ENCODE measurements at places on chromosomes 12 and 14. TPM values are rescaled to one million over a fixed set of nuclear protein-coding genes. Genes with fewer than 3 reads are reported as not detected.
A peak's percentile ranks its signal among the peaks of the same experiment; 100 is the strongest.

GRCh38 chr14:34233619-34234018 is 228.4 kb downstream of the SPTSSA start:
- no peaks in the 10 kb centered on the region for H3K36me3 ChIP-seq
- no peaks in the 10 kb centered on the region for H3K27me3 ChIP-seq
- H3K27ac ChIP-seq, result no peak overlapping the region
- no peak for DNase-seq

- peaks cover 12% of the 10 kb centered on the region for H3K36me3 ChIP-seq
- no peaks in the 10 kb centered on the region for H3K4me1 ChIP-seq
- H3K4me3 ChIP-seq, result no peak overlapping the region
- no peak for DNase-seq
- H3K27ac ChIP-seq, result no peak overlapping the region
Measured at GRCh38 chr12:113165521-113166450, 16.3 kb downstream of the CFAP73 start.

DNA sequence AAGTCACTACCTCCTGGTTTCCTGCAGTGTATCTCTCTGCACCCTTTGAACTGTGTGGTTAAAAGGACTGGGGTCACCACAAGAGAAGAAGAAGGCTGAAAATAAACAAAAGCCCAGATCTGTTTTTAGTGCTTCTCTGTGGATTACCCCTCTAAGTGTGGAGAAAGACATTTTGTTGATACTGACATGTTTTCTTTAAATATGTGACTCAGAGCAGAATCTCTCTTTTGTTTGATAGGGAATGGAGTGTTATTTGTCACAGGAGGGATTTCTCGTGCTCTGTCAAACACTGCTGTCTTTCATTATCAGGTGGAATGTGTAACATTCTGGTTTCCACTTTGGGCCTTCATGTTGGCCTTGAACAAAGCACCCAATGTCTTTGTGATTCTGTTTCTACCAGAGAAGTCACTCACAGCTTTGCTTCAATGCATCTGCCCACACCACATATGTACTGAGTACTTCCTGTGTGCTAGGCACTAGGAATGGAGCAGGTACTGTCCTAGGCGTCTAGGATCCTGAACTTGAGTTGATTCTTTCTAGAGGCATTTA is 82.1 kb downstream of the PLXNC1 start:
- H3K27ac ChIP-seq, result peak overlapping the region; percentile 47
- H3K36me3 ChIP-seq, result peaks cover 7% of the 10 kb centered on the region
- H3K4me1 ChIP-seq, result peaks cover 7% of the 10 kb centered on the region
- DNase-seq, result no peak

DNA sequence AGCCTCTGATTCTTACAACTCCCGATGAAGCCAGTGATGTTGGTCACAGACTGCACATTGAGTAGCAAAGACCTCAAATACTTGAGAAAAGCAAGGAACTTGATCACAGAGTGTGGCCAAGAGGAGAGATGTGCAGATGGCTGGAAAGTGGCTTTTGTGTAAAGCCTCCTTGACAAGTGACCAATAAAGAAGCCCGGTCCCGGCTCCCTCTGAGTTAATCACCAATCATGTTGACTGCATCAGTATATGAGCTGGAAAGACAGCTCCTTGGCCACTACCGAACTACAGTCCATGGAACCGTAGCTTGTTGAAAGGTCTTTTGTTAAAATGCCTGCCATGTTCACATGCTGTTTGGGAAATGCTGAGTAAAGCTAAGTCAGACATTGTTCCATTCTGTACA is 23.7 kb upstream of the SERPINA6 start:
- no peak overlapping the region for H3K4me3 ChIP-seq
- peaks cover 9% of the 10 kb centered on the region for H3K27me3 ChIP-seq
- no peaks in the 10 kb centered on the region for H3K4me1 ChIP-seq
- H3K36me3 ChIP-seq, result no peaks in the 10 kb centered on the region
- no peak overlapping the region for H3K27ac ChIP-seq

- no peak overlapping the region for H3K27ac ChIP-seq
- H3K27me3 ChIP-seq, result no peaks in the 10 kb centered on the region
- H3K4me1 ChIP-seq, result peaks cover 5% of the 10 kb centered on the region
- no peak for DNase-seq
- no peak overlapping the region for H3K4me3 ChIP-seq
Measured at GRCh38 chr14:79588398-79588797, 622.9 kb downstream of the DIO2 start.

DNA sequence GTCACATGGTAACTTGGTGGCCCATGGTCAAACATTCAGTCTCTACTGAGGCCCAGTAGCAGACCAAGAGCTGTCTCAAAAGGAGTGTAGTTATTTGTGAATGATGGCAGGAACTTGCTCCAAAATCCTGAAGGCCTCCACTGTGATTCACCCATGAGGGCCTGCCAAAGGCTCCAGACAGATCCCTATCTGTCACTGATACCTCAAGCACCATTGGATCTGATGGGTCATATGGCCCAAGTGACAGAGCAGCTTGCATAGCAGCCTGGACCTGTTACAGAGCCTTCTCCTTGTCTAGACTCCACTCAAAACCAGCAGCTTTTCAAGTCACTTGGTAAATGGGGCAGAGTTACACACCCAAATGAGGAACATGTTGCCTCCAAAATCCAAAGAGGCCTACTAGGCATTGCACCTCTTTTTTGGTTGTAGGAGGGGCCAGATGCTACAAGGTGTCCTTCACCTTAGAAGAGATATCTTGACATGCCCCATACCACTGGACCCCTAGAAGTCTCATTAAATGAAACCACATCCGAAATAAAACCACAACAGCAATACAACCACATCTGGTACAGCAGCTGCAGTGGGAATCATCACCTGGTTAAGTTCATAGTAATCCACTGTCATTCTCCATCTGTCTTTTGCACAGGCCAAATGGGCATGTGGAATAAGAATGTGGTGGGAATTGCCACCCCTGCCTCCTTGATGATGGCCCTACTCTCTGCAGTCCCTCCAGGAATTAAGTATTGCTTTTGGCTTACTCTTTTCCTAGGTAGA is 150.4 kb upstream of the MAX start:
- no peaks in the 10 kb centered on the region for H3K36me3 ChIP-seq
- H3K27me3 ChIP-seq, result no peaks in the 10 kb centered on the region
- no peak overlapping the region for H3K4me3 ChIP-seq
- peaks cover 22% of the 10 kb centered on the region for H3K4me1 ChIP-seq
- no peak overlapping the region for H3K27ac ChIP-seq
- no peak for DNase-seq

DNA sequence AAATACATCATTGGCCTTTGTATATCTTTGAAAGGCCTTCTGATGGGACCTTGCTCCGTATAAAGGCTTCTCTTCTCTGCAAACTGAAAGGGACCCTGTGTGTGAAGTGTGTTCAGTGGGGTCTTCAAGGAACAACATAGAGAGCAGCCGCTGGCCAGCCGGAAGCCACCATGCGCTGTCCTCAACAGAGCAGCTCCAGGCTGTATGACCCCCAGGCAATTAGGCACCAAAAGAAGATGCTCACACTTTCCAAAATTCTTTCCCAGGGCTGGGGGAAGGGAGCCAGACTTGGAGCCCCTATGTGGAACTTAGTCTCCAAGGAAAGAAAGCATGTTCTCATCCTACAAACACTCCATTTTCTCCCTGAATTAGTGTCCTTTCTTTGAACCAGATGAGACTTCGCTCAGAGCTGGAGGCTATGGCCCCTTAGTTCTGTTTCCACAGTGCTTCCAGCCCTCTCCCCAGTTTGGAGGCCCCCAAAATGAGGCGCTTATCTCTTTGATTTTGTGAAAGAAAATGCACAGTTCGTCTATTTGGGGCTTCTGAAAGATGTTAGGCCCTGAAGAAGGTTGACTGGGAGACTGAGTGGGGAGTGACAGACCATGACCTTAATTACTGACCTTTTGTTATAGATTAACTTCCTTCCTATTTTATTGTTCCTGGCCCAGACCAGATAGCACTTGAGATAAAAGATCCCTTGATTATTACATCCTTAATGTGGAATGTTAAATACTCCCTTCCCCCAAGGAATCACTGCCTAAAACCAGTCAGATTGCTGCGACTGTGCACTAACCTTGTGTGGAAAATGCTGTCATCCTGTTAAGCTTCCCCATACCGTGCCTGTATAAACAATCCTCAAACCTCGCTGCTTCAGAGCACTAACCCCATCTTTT is 128.3 kb upstream of the FGD4 start:
- no peak for DNase-seq
- peaks cover 2% of the 10 kb centered on the region for H3K36me3 ChIP-seq
- H3K27ac ChIP-seq, result peak overlapping the region; percentile 82
- no peaks in the 10 kb centered on the region for H3K27me3 ChIP-seq
- peaks cover 44% of the 10 kb centered on the region for H3K4me1 ChIP-seq
- H3K4me3 ChIP-seq, result no peak overlapping the region

DNA sequence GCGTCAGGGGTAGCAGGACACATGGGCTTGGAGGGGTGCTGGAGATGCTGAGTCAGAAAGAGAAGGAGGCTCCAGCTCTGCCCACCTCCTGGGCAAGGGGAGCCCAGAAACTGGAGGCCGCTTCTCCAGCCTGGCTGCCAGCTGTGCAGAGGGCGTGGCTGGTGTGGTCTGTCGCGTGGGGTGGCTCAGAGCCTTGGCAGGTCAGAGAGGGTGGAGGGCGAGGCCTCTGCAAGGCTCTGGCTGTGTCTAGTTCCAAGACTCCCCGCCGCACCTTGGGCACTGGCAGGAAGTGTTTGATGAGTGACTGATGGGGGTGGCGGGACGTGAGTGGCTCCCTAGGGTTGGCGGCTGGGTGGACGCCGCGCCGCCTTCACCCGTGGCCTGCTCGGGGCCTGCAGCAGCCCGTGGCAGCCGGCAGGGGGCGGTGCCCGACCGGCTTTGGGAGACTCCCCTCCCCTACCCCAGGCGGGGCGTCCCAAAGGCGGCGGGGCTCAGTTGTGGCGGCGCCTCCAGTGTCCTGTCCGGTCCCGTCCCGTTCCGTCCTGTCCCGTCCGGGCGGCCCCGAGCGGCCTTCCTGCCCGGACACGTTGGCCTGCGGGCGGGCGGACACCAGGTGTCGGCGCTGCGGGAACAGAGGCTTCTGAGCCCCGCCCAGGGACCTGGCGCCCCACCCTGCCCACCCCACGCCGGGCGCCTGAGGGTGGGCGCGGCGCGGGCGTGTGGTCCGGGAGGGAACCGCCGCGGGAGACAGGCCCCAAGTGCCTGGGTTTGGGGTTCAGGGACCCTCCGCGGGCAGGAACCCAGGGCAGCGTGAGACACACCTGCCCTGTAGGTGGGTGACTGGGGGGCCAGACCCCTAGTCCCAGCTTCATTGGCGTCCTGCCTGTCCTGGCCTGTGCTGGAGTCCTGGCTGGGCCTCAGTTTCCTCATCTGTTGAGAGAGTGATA is 39.7 kb downstream of the KRT80 start:
- H3K27me3 ChIP-seq, result peaks cover 18% of the 10 kb centered on the region
- no peak overlapping the region for H3K4me3 ChIP-seq
- peaks cover 4% of the 10 kb centered on the region for H3K4me1 ChIP-seq

The KCNA1 gene
- total RNA-seq, result not detected

The VSX2 gene
- total RNA-seq, result not detected

The IPO4 gene
- 54.9 TPM for total RNA-seq

The TAS2R7 gene
- not detected for total RNA-seq

The SLC24A4 gene
- total RNA-seq, result not detected

The CAPZA3 gene
- total RNA-seq, result 0.36 TPM

Measured in progenitor cell of endocrine pancreas (in vitro differentiated cells).